ENCODE measurements at places on chromosomes 7 and 10. TPM values are rescaled to one million over a fixed set of nuclear protein-coding genes. Genes with fewer than 3 reads are reported as not detected.

- no peak for DNase-seq
These were observed 6.5 kb upstream of the DENND2A start for GRCh38 chr7:140646931-140647647.

GRCh38 chr7:82291931-82292330 lies 151.6 kb downstream of the CACNA2D1 start:
- DNase-seq: no peak

DNA sequence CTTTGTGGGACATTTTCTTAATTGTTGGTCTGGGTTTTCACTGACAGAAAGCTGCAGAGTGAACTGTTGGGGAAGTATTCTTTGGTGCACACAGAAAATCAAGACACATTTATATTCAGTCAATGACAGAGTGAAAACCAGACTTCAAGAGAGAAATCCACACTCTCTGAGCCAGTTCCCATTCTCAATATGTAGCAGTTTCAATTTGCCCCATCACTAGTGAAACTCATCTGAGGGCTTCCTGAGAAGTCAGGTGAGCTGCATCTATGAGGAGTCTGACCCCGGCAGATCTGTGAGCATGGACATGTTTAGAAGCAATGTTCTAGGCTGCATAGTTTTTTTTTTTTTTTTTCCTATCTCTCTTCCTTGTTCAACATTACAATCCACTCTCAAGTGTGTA lies 163.7 kb upstream of the AHR start:
- no peak for DNase-seq

- no peak for DNase-seq
These were observed 213.2 kb upstream of the HPS1 start for GRCh38 chr10:98659951-98660350.

- DNase-seq: no peak
These were observed 372.2 kb downstream of the DPP6 start for GRCh38 chr7:154424350-154424749.

- DNase-seq: no peak
These were observed 194.0 kb upstream of the MGMT start for GRCh38 chr10:129272866-129273650.

DNA sequence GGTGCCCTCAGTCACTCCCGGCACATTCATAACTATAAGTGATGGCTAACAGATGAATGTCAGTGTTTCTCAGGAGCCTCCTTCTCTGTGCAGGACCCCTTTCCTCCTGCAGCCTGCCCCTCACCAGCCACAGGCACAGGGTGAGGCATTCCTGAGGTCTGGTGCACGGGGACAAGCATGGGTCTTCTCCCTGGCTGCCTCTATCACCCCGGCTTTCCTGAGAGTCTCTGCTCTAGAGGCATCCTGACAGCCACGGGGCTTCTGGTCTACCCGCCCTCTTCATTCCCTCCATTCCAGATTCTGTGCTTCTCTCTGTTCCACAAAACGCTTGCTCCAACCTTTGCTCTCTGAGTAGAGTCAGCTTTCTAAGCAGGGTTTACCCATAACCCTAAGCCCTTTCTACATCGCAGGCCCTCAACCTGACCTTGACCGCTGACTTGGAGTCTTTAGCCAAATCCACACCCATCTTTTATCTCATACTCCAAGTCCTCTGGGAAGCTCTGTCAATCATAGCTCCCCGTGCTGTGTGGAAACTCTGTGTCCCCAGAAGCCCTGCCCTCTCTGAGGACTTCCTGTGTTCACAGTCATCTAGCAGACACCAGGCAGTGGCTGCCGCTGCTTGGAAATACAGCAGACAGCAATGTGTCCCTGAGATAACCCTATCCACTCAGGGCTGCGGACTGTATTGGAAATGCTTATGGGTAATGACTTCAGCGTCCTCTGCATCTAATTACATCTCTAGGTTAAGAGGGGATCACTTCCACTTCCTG lies 159.0 kb downstream of the SFMBT2 start:
- peak; percentile 83 for DNase-seq

GRCh38 chr7:100626530-100627237 lies 14.3 kb downstream of the MOSPD3 start:
- DNase-seq: peak; percentile 78

- DNase-seq: no peak
These were observed 80.7 kb downstream of the FZD1 start for GRCh38 chr7:91344911-91345310.

- DNase-seq: no peak
These were observed 175.2 kb upstream of the ASAH2 start for GRCh38 chr10:50426485-50426884.

DNA sequence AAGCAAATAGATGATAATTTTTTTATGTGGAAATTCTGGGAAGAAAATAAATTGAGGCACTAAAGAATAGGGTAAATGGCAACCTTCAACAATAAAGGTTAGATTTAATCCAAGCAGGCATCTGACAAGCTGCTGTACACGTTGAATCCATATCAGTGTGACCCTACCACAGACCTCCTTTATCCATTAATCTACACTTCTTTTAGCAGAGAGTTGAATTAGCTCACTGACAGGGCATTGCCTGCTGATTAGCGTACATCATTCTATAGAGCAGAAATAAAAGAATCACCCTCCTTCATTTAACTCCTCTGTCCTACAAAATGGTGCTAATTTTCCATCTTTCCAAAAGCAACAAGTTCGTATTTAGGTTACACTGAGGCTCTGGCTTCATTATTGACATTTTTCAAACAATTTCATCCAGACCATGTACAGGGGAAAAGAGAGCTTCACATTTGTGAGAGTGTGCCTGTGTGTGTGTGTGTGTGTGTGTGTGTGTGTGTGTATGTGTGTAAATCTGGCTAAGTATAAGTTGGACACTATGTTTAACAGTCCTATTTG lies 356.0 kb downstream of the TFEC start:
- DNase-seq: no peak

- no peak for DNase-seq
These were observed 83.7 kb downstream of the KIAA1217 start for GRCh38 chr10:24292304-24293293.

The KBTBD2 gene
- 32.3 TPM for total RNA-seq

The MRLN gene
- not detected for total RNA-seq

The NRG3 gene
- total RNA-seq: not detected

Data from heart left ventricle (tissue), 16 donors.